Placental epithelial cell (primary cell): ENCODE measurements at places on chromosomes 12 and 14. TPM values are rescaled to one million over a fixed set of nuclear protein-coding genes. Genes with fewer than 3 reads are reported as not detected.

NKX2-8 gene
- not detected in 2 replicates for total RNA-seq

TSHR gene
- 0.22 and 1.2 TPM in 2 replicates for total RNA-seq

CMKLR1 gene
- total RNA-seq: 0.11 TPM in 1 of 2 replicates, not detected in the other

DLGAP5 gene
- 3.5 and 11.1 TPM in 2 replicates for total RNA-seq

NXPH4 gene
- 1.2 TPM in 1 of 2 replicates, not detected in the other for total RNA-seq

DCN gene
- 27.7 and 87.6 TPM in 2 replicates for total RNA-seq

CALCOCO1 gene
- 129 and 188 TPM in 2 replicates for total RNA-seq

LMNTD1 gene
- not detected in 2 replicates for total RNA-seq

KCNA5 gene
- total RNA-seq: not detected in 2 replicates

LRP1 gene
- 209 and 237 TPM in 2 replicates for total RNA-seq

MDGA2 gene
- total RNA-seq: 0.33 TPM in 1 of 2 replicates, not detected in the other

RIN3 gene
- 2.8 and 4.7 TPM in 2 replicates for total RNA-seq

CLEC9A gene
- not detected in 2 replicates for total RNA-seq

RND1 gene
- total RNA-seq: not detected in 2 replicates

MYO1A gene
- total RNA-seq: not detected in 2 replicates

SPX gene
- total RNA-seq: not detected in 2 replicates

LGR5 gene
- total RNA-seq: 4.4 and 7.5 TPM in 2 replicates

KCNH3 gene
- total RNA-seq: 0.22 TPM in 1 of 2 replicates, not detected in the other

SELPLG gene
- 2.0 and 3.9 TPM in 2 replicates for total RNA-seq

SPTB gene
- total RNA-seq: 0.39 and 0.98 TPM in 2 replicates

RNASE3 gene
- not detected in 2 replicates for total RNA-seq
